HT-29 (cell line): ENCODE measurements at places on chromosomes 13 and 19. TPM values are rescaled to one million over a fixed set of nuclear protein-coding genes. Genes with fewer than 3 reads are reported as not detected.

DNA sequence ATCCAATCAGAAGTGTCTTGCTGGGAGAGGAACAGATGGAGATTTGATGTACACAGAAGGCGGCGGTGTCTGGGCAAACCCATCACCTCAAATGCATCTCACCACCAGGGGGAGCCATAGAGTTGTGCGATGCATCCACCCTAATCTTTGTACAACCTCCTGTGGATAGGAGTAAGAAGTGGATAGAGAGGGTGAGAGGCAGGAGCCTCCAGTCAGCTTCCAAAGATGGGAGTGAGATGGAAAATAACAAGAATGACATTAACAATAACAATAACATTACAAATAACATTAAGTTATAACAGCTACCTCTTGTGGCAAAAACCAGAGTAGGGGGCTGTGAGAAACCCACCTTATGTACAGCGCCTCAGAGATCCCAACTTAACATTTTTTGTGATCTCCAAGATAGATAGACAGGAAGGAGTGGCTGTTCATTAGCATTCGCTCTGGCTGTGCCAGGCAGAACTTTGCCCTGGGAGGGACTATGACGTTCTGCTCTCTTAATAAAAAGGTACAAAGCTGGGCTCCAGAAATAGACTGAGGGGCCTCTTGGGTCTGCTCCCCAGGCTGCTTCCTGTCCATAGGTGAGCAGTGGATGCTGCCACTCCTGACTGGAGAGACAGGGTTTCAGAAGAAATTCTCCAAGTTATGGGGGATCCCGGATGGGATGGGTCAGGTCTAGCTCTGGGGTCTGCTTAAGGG is 5.2 kb upstream of the CEACAM18 start:
- peak; percentile 98 for DNase-seq

DNA sequence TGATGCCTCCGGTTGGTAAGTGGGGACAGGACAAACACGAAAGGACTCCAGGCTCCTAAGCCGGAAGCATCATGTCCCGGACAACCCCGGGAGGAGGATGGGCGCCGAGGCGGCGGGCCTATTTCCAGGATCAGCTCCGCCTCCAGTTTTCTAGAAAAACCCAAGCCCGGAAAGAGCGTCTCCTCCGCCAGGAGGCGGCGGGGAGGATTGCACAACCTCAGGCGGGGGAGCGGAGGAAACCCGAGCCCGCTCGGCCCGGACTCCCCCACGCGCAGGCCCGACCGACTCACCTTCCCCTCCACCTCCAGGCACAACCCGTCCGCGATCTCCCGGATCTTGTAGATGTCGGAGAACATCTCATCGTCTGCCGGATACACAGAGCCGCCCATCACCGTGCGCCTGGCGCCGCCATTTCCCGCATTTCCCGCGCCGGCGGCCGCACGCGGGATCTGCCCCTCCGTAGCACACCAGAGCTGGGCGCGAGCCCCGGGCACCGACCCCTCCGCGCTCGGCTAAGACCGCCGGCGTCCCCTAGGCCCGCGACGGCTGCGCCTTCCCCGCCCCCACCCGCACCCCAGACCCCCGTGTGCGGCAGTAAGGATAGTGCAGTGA is 455 bp downstream of the TPT1 start:
- peak; percentile 92 for DNase-seq

- no peak for DNase-seq
Observed at GRCh38 chr19:51327066-51328001, 14.6 kb downstream of the VSIG10L start.

DNA sequence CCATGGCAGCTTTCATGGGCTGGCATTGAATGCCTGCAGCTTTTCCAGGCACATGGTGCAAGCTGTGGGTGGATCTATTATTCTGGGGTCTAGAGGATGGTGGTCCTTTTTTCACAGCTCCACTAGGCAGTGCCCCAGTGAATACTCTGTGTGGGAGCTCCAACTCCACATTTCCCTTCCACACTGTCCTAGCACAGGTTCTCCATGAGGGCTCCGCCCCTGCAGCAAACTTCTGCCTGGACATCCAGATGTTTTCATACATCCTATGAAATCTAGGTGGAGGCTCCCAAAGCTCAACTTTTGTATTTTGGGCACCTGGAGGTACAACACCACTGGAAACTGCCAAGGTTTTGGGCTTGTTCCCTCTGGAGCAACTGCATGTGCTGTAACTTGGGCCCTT is 450.6 kb downstream of the LMO7 start:
- no peak for DNase-seq

The IZUMO4 gene
- total RNA-seq, result 2.7 and 5.3 TPM in 2 replicates

The IZUMO2 gene
- total RNA-seq, result not detected in 2 replicates

The LACC1 gene
- 2.1 and 5.7 TPM in 2 replicates for total RNA-seq

The LRRC4B gene
- not detected in 2 replicates for total RNA-seq

DNA sequence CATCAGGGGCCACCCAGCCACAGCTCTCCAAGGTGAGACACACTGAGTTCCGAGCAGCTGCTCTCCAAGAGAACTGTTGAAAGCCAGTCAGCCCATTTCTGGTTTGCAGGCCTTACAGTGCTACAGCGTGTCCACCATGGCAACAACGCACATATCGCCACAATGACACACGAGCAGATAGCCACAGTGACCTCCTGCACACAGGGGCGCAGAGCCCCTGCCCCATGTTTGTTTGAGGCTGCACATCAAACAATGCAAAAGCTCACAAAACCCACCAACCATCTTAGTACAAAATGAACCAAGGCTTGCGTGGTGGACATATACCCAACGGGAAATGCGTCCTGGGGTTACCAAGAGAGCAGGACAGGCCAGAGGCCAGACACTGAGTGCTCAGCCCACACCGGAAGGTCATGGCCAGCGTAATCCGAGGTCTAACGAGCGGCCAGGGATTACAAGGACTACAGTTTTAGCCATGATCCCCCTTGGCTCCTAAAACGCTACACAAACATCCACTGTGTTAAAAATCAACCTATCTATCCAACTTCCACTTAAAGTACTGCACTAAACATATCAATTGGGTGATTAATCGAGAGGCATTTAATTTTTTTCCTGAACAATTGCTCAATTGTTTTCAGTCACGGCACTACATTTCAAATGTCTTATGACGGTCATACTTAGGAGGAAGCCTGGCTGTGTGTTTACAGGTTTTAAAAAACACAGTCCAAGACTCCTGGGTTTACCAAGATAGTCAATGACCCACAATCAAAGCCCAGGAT is 56.0 kb downstream of the STK24 start:
- DNase-seq, result no peak

The CEACAM5 gene
- 3.2 and 3.8 TPM in 2 replicates for total RNA-seq

The ZNF808 gene
- 1.8 and 2.1 TPM in 2 replicates for total RNA-seq

DNA sequence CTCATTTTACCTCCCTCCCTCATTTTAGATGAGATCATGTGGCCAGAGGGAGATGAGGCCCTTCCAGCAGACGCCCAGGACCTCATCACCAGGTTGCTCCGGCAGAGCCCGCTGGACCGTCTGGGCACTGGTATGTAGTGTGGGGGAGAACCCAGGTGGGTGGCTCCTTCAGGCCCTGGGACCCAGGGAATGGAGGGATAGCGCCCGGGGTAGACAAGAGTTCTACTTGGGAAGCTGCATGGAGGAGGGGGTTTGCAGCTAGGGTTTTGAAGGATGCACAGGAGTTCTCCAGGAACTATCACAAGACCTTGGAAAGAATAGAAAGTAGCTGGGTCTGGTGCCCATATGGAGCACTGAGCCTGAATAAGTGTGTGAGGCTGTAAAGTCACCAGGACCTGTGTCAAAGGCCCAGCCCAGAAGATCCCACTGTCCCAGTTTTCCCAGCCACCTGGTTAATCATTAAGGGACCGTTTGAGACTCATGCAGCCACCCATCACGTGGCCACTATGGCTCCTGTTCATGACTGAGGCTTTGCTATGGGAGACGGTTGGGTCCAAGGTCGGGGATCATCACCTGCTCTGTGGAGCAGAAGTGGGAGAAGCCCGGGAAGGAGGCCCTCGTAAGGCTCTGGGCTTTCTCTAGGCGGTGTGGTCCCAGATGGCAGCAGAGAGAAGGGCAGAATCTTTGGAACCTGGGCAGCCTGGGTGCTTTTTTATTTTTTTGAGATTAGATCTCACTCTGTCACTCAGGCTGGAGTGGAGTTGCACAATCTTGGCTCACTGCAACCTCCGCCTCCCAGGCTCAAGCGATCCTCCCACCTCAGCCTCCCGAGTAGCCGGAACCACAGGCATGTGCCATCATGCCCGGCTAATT is 17.0 kb upstream of the PIK3R2 start:
- peak; percentile 82 for DNase-seq

The THOP1 gene
- total RNA-seq, result 271 and 308 TPM in 2 replicates

GRCh38 chr13:49806126-49806536 is 13.6 kb upstream of the KPNA3 start:
- no peak for DNase-seq

GRCh38 chr13:44967704-44968433 is 21.4 kb downstream of the NUFIP1 start:
- peak; percentile 39 for DNase-seq

- DNase-seq, result no peak
Observed at GRCh38 chr13:49210669-49211068, 9.5 kb upstream of the MLNR start.

DNA sequence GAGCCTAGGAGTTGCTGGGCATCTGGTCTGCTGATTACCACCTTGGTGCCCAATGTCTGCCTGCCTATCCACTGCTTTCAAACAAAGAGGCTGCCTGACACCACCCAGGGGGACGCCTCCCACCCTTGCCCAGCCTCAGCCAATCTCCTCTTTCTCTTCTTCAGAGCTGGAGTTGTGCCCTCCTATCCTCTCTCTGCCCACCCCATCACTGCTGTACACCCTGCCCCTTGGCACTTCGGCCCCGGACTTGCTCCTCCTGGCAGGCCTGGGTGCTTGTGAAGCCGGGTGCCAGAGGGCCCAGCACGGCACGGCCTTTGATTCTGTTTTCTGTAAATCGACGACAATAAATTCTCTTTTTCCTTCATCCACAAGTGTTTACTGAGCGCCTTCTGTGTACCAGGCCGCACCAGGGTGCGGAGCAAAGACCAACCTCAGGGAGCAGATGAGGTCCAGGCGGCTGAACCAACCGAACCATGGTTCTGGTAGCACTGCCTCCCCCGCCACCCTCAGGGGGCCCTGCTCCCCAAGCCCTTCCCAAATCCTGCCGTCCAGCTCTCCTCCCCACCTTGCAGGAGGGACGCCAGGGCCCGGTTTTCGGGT is 5.0 kb downstream of the RNF225 start:
- DNase-seq, result no peak

DNA sequence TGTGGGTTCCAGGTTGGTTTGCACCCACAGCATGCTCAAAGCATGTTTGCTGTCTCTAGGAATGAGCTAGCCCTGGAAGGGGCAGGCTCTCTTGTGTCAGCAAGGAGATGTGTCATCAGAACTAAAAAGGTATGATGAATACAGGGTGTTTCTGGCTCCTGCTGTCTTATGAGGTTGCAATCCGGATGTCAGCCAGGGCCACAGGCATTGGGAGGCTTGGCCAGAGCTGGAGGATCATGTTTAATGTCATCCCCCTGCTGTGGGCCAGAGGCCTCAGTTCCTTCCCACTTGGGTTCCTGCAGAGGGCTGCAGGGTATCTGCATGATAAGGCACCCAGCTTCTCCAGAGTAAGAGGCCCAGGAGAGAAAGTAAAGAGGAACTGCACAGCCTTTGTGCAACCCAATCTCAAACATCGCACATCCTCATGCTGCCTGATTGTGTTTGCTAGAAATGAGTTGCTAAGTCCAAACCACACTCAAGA is 193.6 kb downstream of the COL4A1 start:
- no peak for DNase-seq

The C2CD4C gene
- 0.58 TPM in 1 of 2 replicates, not detected in the other for total RNA-seq

The KIR2DL3 gene
- total RNA-seq, result not detected in 2 replicates

- no peak for DNase-seq
Observed at GRCh38 chr13:47408546-47409319, 511.9 kb upstream of the HTR2A start.

The FREM2 gene
- total RNA-seq, result 3.5 and 11.8 TPM in 2 replicates

The SPIB gene
- not detected in 2 replicates for total RNA-seq

The MCEMP1 gene
- not detected in 2 replicates for total RNA-seq

The MIER2 gene
- total RNA-seq, result 20.8 and 29.8 TPM in 2 replicates

DNA sequence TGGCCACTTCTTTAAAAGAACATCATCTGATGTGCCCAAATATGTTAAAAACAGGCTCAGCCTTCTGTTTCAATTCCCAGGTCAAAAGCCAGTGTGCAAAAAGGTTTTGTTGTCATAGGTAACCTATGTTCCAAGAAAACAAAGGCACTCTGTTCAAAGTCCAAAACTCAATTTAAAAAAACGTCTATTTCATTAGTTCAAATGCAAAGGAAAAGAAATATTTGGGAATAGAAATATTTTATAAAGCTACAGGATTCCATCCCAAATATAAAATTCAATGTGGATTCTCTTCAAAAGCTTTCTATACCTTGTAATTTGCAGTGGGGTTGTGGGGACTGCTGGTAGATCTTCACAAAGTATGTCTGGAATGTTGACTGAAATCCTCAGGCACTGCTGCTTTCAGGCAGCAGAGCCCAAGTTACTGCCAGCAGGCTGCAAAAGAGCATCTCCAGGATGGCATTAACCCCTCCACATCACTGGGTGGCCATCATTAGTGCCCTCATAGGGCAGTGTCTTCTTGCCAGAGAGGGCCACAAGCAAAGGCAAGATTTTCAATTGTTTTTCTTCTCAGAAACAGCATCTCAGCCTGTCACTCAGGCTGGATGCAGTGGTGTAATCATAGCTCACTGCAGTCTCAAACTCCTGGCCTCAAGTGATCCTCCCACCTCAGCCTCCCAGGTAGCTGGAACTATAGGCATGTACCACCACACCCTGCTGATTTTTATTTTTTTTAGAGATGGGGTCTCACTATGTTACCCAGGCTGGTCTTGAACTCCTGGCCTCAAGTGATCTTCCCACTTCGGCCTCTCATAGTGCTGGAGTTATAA is 22.8 kb upstream of the STK24 start:
- peak; percentile 39 for DNase-seq

The GARIN5A gene
- total RNA-seq, result 2.8 and 6.5 TPM in 2 replicates

- no peak for DNase-seq
Observed at GRCh38 chr13:99731747-99732146, 230.5 kb downstream of the TM9SF2 start.

The CBLC gene
- total RNA-seq, result 79.7 and 93.2 TPM in 2 replicates

The KCNRG gene
- total RNA-seq, result not detected in 2 replicates
